CD4-positive, CD25-positive, alpha-beta regulatory T cell (primary cell): ENCODE measurements at places on chromosomes 11 and 22.

DNA sequence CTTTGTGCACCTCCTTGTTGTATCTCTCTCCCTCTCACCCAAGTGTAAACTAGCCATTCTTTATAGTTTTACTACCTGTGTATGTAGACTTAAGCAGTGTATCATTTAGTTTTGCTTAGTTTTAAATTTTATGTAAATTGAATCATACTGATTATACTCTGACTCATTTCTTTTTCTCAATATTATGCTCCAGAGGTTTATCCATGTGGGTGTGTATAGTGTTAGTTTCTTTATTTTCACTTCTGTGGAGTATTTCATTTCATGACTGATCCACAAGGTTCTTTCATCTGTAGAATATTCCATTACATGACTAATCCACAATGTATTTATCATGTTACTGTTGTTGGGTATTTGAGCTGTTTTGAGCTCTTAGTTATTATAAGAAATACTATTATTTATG, 62.0 kb downstream of the CCDC34 start:
- DNase-seq: no peak

GRCh38 chr11:15313862-15314261, 199.1 kb downstream of the INSC start:
- DNase-seq: no peak

DNA sequence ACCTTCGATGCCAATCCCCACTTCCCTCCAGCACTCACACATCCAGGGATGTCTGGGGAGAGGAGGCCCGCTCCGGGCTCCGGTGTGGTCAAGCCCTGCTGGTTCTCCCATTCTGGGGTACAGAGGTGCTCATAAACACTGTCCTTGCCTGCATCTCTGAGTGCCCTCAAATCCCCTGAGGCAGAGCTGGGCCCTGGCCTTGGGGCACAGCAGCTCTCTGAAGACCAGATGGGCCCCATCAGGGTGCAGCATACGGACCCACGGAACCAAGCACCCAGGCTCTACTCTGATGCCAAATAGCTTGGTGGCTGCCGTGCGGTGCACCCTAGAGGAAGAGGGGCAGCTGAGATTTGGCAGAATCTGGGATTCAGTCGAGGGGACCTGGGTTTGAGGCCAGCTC, 35.7 kb upstream of the NNMT start:
- no peak for DNase-seq

- peak; percentile 15 for DNase-seq
These were observed 69.4 kb upstream of the CLMP start for GRCh38 chr11:123264431-123264780.

DNA sequence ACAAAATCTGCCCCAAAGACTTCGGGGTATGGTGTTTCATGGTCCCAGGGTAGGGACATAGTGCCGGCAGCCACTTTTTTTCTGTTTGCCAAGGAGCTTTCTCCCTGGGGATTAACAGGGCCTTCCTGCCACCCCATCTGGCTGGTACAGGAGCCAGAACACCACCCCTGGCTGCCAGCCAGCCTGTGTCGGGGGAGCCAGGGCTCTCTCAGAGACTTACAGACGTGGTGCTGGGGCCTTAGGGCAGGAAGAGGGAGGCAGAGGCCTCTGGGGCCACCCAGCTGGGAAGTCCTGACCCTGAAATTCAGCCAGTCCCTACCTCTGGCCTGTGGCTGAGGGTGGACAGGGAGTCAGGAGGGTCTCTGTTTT, 52.4 kb upstream of the CDON start:
- no peak for DNase-seq

- no peak for DNase-seq
These were observed 29.8 kb upstream of the DRD2 start for GRCh38 chr11:113505046-113505445.

DNA sequence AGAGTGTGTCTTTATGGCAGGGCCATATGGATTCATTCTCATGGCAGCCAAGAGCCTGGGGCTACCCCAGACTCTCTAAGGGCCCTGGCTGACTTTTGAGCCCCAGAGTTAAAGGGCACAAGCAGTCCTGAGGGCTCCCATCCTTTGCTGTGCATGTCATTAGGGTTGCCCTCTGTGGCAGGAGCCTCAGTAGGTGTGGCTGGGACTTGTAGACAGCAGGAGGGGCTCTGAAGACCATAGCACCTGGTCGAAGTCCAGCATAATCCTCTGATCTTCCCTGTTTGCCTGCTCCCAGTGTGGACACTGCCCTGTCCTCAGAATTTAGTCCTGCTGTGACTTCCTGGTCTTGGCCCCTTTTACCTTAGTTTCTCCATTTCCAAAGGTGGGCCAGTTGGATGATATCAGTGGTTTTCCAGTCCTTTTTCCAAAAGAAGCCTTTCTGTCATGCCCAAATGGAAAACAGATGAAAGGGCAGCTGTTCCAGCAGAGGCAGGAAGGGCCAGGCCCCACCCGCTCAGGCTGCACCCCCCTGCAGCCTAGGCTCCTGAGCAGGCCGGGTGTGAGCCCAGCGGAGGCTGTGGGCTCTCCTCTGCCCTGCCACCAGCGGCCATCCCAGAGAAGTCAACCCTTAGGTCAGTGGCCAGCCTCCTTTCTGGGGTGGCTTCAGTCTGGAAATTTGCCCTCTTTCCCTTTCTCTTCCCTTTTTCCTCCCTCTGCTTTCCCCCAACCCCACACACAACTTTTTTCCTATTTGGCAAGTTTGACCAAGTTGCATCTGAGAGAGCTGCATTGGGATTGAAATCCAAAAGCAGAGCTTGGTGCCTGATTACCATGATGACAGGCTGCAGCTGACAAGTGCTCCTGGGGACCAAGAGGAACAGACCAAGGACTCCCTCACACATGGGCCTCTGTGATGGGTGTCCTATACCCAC, 32.8 kb upstream of the SUSD2 start:
- no peak for DNase-seq

DNA sequence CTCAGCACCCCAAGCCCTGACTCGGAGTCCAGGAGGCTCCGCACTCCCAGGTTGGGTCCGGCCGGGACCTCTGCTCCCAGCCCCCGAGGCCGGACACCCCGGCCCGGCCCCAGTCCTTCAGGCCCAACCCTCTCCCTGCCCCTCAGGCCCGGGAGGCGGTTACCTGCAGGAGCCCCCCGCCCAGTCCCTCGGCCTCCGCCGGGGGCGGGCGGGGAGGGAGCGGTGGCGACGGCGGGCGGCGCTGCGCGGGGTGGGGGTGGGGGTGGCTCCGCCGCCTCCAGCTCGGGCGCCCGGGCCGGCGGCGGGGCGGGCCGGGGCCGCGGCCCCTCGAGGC, 310 bp downstream of the TCF20 start:
- DNase-seq: no peak

DNA sequence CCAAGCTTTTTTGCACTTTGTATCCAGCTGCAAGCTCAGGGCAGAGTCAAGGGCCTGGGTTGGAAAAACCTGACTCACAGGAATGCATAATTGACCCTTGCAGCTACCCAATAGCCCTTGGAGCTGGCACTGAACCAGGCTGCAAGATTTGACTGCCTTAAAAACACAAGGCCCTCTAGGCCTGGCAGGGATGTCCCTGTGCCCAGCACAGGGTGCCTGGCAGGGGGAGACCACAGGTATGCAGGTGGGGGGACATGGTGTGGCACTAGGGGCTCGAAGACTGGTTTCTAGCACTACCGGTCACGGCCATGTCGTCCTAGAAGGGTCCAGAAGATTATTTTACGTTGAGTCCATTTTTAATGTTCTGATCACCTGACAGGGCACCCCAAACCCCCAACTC, 30.2 kb downstream of the SBF1 start:
- DNase-seq: no peak

DNA sequence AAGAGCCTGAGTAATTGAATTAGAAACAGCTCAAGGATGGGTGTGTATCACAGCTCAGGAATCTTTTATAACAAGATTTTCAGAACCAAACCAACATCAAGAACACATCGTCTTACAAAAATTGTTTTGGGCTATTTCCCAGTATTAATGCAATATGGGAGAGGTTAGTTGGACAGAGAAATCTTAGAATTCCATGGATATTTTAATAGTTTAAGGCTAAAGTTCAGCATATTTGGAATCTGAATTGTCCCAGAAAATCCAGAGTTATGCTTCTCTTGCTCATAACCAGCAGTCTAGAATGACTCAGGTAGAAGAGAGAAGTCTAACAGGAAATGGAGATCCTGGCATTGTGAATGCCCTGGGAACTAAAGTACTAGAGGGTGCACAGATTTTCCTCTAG, 74.6 kb downstream of the ADM start:
- no peak for DNase-seq

DNA sequence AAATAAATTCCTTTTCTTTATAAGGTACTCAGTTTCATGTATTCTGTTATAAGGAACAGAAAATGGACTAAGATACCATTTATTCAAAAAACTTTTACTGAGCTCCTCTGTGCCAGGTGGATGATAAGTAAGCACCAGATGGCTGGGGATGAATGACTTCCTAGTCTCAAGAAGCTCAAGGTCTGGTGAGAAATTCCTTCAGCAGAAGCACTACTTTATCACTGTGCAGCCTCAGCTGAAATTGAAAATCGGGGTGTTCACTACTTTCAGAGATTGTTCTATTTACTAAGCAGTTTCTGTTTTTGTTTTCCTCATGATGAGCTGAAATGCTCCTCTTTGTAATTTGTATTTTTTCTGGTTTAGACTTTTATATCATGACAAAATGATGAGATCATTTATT, 7.8 kb downstream of the LDHAL6A start:
- no peak for DNase-seq

DNA sequence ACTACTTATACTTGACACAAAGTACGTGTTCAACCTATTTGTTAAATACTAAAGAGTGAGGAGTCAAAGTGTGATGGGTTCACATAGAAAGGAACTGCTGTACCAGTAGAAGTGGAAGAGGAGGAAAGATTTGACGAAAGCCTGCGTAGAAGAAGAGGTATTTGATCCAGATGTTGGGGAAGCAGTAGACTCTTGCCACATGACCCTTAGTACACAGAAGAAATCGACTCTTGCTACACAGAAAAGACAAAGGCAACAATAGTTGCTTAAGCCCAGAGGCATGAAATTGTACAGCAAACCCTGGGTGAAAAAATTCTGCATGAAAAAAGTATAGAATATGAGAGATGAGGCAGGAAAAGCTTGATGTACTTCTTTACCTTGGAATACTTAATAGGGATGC, 152.9 kb downstream of the ETS1 start:
- DNase-seq: no peak

DNA sequence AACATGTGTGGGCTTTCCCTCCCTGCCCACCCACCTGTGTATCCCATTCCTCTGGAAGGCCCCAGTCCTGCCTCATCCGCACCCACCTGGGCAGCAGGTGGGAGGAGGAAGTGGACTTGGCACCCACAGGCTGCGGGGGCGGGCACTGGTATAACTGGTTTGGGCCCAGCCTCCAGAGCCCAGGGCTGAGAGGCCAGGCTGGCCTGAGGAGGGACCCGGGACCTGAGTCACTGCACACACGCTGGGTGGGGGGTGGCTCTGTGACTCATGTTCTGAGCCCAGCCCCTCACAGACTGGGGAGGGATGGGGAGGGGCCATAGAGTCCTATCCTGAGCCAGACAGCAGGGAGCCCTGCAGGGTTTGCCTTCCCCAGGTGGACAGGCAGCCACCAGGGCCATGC, 16.7 kb downstream of the PHLDA2 start:
- DNase-seq: no peak

GRCh38 chr22:44151676-44152075, 29.0 kb upstream of the PARVG start:
- DNase-seq: no peak

DNA sequence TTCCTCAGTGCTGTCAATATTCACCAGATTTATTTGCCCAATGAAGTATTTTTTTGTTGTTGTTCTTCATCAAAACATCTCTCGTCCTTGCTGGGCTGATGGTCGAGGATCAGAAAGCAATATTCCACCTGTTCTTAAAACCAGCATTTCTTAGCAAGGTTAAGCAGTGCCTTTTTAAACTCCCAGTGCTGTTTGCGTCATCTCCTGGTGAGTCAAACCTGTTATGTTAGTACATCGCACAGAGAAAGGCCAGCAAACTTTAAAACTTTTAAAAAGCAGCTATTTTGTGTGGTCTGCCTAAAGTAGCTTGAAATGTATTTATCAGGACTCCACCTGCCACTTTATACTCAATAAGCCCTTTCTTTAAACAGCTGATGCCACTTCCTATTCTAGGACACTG, 802.0 kb downstream of the KCNA4 start:
- DNase-seq: no peak

DNA sequence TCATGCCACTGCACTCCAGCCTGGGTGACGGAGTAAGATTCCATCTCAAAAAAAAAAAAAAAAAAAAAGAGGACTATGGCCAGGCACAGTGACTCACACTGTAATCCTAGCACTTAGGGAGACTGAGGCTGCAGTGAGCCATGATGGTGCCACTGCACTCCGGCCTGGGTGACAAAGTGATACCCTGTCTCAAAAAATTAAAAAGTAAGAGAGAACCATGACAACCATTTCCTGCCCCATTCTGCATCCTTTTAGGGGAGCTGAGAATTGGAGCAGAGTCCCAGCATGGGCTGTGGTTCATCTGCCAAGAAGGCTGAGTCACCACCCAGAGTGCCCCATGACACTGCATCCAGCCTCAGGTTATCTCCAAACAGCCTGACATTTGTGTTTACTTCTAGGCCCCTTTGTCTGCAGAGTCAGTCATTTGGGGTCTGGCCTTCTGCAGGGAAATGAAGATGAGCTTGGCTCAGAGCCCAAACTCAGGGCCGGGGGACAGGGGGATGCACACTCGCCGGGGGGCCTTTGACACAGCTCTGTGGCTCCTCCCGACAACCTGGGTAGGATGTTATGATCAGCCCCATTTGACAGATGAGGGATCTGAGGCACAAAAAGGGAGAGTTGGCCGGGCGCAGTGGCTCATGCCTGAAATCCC, 4.7 kb downstream of the CSDC2 start:
- peak; percentile 39 for DNase-seq

- DNase-seq: no peak
These were observed 23.6 kb downstream of the PDGFB start for GRCh38 chr22:39220890-39221850.

GRCh38 chr11:2320568-2321310, 18.9 kb downstream of the TSPAN32 start:
- no peak for DNase-seq

DNA sequence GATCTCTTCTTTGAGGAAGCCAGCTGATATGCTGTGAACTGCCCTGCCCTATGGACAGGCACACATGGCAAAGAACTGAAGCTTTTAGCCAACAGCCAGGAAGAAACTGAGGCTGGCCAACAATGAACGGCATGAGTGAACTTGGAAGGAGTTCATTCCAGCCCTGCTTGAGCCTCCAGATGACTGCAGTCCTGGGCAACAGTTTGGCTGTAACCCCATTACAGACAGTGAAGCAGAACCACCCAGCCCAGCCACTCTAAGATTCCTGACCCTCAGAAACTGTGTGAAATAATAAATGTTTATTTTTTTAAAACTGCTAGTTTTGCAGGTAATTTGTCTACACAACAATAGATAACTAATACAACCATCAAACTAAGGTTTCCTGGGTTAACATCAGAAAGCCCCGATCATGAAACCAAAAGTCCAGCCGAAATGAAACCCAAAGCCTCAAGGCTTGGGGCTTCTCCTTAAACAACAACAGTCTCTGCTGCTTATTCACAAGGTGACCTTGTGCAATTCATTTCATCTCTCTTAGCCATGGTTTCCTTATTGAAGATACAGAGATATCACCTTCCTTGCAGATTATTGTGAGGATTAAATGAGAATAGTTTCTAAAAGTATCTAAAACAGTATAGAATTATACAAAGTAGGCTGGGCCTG, 31.4 kb downstream of the PAK1 start:
- no peak for DNase-seq
